Central memory CD8-positive, alpha-beta T cell (primary cell): ENCODE measurements at places on chromosomes 2 and 18.

DNA sequence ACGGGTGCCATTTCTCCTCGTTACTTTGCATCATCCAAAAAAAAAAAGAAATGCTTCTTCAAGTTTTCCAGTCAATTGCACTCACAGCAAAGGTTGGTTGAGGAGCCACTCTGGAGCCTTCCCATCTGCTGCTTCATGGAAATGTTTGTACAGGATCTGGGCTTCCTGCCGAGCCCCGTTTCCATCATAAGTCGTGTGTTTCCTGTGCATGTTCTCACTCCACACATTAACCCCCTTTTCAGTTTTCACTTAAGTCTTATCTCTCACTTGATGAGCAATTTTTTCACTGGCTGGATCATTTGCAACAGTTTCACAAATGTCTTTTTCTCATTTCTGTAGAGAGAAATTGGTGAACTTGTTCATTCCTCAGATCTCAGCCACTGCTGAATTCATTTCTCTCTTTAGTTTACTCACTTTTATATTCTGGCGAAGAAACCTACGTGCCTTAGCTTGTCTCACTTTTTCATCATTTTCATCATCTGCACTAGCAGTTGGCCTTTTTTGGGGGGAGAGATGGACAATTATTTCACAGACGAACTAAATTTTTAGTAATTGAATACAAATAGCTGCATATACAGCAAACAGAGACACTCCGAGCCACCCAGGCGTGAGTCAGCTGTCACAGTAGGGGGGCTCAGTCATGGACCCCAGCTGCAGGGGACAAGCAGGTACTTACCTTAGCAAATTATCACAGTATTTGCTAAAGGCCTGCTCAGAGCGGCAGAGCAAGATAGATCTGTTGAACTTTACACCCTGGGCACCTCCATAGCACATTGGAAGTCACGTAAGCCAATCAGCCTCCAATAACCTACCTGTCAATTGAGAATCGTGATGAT, 750.8 kb upstream of the ID2 start:
- H3K4me1 ChIP-seq, result peaks cover 7% of the 10 kb centered on the region
- peaks cover 12% of the 10 kb centered on the region for H3K27me3 ChIP-seq
- H3K36me3 ChIP-seq, result no peaks in the 10 kb centered on the region
- no peak for DNase-seq
- no peak overlapping the region for H3K27ac ChIP-seq

DNA sequence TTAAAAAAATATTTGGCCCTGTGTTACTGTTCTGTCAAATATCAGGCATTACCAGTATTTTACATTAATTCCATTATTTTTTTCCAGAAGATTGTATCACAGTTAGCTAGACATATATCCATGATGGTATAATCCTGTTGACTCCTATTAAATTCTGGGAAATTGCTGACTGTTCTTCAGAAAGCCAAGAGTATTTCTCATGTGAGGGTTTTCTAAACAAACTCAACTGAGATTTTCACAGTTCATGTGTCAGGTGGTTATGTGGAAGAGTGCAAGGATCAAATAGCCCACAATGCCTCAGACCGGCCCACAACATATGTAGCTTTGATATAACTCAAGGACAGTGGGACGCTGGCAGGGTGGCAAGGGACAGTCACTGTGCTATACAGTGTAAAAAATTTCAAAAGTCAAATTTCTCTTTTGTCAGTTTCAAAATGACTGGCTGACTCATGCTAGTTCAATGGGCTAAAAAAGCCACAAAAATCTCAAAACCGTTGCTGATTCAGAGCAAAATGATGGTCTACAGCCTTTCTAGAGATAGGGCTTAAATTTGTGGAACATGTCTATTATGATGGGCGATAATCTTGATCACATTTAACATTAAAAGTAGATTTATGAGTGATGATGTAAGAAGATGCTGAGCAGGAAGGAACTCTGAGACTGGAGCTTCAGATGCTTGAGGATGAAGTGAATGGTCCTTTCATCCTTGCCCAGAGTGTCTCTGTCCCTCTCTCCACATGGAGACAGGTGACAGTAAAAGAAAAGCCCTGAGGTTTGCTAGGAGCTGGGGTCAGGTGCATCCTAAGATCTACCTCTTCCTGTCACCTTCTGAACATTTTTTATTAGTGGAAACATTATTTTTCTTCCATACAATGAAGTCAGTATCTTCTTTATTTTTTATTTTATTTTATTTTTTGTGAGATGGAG, 175.8 kb upstream of the PIEZO2 start:
- no peaks in the 10 kb centered on the region for H3K4me1 ChIP-seq
- no peaks in the 10 kb centered on the region for H3K27me3 ChIP-seq
- no peak for DNase-seq
- H3K27ac ChIP-seq, result no peak overlapping the region

DNA sequence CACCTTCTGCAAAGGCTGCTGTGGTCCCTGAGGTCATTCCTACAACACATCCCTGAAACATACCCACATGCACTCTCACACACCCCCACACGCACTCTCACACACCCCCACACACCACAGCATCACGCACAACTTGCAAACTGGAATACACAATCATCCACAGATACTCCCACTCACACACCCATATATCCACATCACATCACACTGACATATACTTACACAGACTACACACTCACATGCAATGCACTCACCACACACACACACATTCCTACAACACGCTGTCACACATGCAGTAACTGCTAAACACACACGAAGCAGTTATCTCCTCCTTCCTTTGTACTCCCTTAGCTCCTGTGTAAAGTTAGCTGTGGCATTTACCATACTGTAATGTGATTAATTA, 57.1 kb upstream of the PKDCC start:
- no peak for DNase-seq
- H3K27me3 ChIP-seq, result peaks cover 45% of the 10 kb centered on the region
- H3K36me3 ChIP-seq, result peaks cover 1% of the 10 kb centered on the region

GRCh38 chr18:35410561-35410960, 33.4 kb upstream of the ZNF396 start:
- H3K36me3 ChIP-seq, result no peaks in the 10 kb centered on the region
- no peak overlapping the region for H3K4me3 ChIP-seq
- H3K4me1 ChIP-seq, result peaks cover 11% of the 10 kb centered on the region
- no peaks in the 10 kb centered on the region for H3K27me3 ChIP-seq

DNA sequence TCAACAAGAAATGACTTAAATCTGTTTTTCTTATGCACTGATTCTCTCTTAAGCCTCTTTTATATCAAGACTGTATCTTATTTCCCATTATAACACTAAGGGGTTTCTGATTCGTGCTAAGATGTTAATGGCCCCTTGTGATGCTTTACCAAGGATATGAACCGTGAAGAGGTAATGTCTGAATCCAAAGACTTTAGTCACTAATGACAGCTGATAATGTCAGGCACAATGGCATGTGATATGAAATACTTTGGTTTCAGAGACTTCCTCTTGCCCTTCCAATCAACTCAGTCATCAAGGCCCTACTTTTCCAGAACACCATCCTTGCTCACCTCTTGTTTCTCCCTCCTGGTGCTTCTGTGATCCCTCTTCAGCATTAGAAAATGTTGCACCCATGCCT, 262.8 kb downstream of the KCNE4 start:
- no peak overlapping the region for H3K27ac ChIP-seq
- H3K36me3 ChIP-seq, result no peaks in the 10 kb centered on the region
- no peak for DNase-seq
- H3K27me3 ChIP-seq, result no peaks in the 10 kb centered on the region
- no peaks in the 10 kb centered on the region for H3K4me1 ChIP-seq

- H3K36me3 ChIP-seq, result no peaks in the 10 kb centered on the region
- no peak overlapping the region for H3K4me3 ChIP-seq
- no peaks in the 10 kb centered on the region for H3K4me1 ChIP-seq
- H3K27ac ChIP-seq, result no peak overlapping the region
These were observed 326.9 kb upstream of the UBE2E3 start for GRCh38 chr2:180653481-180653880.

DNA sequence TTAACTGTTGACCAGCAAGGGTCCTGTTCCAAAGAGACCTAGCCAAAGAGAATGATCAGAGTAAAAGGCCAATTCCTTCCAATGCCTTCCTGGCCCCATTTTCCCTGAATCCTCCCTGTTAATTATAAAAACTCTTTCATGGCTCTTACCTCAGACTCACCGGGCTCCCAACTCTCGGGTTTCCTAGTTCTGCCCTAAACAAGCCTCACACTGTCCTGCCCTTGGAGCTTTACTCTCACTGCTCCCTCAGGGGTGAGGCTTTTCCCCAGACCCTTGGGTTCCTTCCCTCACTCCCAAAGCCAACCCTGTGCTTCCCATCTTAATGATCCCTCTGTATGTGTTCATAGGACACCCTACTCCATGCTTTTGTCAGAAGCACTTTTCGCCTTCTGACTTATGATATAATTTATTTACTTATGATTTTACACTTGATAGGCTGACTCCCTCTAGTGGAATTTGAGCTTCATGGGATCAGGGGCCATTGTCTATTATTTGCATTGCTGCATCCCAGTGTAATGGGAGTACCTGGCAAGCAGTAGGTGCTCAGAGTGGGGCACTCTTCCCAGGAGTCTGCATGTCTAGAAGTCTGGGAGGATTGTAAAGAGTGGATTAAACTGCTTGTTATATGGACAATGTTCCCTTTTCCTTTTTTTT, 29.9 kb upstream of the ZNG1B start:
- peak overlapping the region; percentile 50 for H3K27ac ChIP-seq
- no peak overlapping the region for H3K4me3 ChIP-seq
- no peak for DNase-seq
- peaks cover 67% of the 10 kb centered on the region for H3K27me3 ChIP-seq
- H3K36me3 ChIP-seq, result no peaks in the 10 kb centered on the region
- H3K4me1 ChIP-seq, result no peaks in the 10 kb centered on the region

DNA sequence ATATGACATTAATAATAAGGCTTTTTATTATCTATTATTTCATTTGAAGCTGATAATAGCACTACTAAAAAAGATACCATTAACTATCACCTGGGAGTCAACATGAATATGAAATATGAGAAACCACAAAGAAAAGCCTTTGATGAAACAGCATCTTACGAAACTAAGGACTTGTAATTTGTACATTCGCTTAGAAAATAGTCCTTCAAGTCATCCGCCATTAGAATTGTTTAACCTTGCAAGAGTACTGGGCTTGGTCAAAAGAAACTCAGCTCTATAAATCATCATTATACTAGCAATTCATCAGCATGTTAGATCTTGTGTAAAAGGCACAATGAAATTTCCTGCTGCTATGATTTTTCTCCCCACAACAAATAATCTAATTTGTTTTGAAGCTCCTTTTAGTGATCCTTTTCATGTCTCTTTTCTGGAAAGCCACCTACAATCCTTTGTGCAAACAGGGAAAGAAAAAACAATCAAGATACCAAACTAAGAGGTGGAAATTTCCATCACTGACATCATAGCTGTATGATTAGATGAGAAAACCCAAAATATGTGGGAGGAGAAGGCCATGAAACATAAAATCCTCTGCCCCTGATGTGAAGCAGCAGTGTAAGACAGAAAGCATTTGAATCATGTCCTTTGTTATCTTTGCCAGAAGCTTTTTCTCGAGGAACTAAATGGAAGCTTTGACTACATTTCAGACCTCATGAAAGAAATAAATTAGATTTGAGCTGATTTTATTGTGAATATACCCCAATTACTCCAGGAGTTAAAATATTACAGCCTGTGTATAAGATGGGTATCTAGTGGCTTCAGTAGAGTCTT, 31.2 kb downstream of the SCN9A start:
- no peak overlapping the region for H3K4me3 ChIP-seq
- H3K27ac ChIP-seq, result no peak overlapping the region
- H3K27me3 ChIP-seq, result no peaks in the 10 kb centered on the region
- no peaks in the 10 kb centered on the region for H3K36me3 ChIP-seq
- no peak for DNase-seq
- H3K4me1 ChIP-seq, result no peaks in the 10 kb centered on the region

DNA sequence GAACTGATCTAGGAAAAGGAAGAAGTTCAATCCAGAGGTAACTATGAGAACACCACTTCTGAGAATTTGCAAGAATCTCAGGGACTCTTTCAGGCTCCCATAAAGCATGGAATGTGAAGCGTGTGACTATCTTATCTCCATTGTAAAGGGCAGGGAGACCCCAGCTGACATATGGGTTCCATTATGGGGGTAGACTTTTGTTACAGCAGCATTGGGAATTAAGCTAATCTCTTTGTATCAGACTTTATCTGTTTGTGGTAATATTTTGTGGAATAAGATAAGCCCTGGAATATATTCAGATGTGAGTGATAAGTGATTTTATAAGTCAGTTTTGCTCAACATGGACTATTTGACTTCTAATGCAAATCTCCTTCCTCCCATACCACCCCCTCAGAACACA, 468.3 kb downstream of the MEIS1 start:
- no peaks in the 10 kb centered on the region for H3K27me3 ChIP-seq
- no peak overlapping the region for H3K27ac ChIP-seq
- no peak for DNase-seq
- no peaks in the 10 kb centered on the region for H3K36me3 ChIP-seq

DNA sequence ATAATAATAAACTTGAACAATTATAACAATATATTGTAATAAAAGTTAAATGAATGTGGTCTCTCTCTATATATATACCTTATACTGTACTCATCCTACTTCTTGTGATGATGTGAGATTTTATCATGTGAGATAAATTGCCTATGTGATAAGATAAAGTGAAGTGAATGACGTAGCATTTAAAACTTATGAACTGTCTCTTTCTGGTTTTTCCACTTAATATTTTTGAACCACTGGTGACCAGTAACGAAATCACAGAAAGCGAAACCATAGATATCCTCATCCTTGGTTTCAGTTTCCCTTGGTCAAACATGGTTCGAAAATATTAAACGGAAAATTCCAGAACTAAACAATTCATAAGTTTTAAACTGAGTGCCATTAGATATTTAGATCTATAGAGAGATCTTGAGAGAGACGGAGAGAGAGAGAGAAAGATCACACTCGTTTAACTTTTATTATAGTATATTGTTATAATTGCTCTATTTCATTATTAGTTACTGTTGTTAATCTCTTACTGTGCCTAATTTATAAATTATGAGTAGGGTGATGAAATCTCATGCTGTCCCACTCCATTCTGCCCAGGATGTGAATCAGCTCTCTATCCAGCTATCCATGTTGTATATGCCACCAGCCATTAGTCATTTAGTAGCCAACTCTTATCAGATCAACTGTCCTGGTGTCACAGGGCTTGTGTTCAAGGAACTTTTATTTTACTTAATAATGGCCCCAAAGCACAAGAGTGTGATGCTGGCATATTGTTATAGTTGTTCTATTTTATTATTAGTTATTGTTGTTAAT, 156.8 kb downstream of the THADA start:
- H3K36me3 ChIP-seq, result peaks cover 3% of the 10 kb centered on the region
- no peaks in the 10 kb centered on the region for H3K27me3 ChIP-seq
- no peak overlapping the region for H3K4me3 ChIP-seq

DNA sequence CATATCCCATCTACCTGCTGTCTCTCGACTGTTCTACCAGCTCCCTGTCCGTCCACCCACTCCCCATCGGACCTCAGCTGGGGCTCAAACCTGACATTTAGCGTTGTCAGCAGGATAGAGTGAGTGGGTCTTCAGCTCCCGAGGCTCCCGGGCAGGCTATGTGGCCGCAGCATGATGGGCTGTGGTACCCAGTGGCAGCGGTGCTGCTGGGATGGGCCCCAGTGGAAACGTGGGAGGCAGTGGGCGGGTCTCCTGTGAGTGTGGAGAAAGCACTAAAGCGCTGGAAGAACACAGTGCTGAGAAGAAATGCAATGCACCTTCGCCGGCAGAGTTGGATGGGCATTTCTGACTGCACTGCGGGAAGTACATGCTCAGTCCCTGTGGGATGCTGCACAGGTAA, 204.8 kb upstream of the SYT4 start:
- H3K27me3 ChIP-seq, result no peaks in the 10 kb centered on the region
- no peaks in the 10 kb centered on the region for H3K4me1 ChIP-seq
- H3K36me3 ChIP-seq, result peaks cover 1% of the 10 kb centered on the region
- no peak overlapping the region for H3K4me3 ChIP-seq

GRCh38 chr18:57603871-57604270, 17.4 kb upstream of the FECH start:
- no peaks in the 10 kb centered on the region for H3K4me1 ChIP-seq
- H3K4me3 ChIP-seq, result no peak overlapping the region
- H3K36me3 ChIP-seq, result peaks cover 80% of the 10 kb centered on the region
- DNase-seq, result no peak
- no peak overlapping the region for H3K27ac ChIP-seq
